CD4-positive, CD25-positive, alpha-beta regulatory T cell (primary cell): ENCODE measurements at places on chromosomes 6 and 20. TPM values are rescaled to one million over a fixed set of nuclear protein-coding genes. Genes with fewer than 3 reads are reported as not detected.

GRCh38 chr6:138406443-138406842 lies 2.4 kb downstream of the HEBP2 start:
- peak; percentile 59 for DNase-seq

SCUBE3 gene
- total RNA-seq = not detected

CYP24A1 gene
- 0.72 TPM for total RNA-seq

- DNase-seq = no peak
These were observed 25.9 kb downstream of the KIZ start for GRCh38 chr20:21151791-21152190.

GRCh38 chr6:69631552-69632346 lies 165.1 kb downstream of the LMBRD1 start:
- peak; percentile 4 for DNase-seq

KAT14 gene
- total RNA-seq = 7.4 TPM

DNA sequence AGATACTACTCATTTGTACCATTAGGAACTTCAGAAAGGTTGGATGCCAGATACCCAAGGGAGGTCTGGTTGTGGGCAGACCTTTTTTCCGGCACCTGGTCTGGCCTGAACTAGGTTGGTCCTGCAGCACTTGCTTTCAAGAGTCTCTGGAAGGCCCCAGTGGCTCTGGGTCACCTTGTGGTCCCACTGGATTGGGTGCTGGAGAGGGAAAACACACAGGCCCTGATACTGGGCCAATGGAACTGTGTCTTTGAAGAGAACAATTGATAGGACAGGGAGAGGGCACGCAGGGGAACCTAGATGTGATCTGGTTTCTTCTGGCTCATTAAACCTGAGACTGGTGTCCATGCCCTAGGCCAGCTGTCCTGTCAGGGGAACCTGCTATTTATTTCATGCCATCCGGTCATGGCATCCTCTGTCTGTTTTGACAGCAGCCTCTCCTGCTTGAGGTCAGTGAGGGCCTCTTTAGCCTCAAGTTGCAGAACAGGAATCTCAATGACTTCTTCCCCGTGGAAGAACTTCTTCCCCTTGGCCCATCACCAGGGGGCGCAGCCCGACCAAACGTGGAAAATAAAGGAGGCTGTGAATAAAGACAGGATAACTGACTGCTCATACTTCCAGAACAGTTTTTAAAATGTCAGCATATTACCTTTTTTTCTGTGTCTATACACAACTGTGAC lies 25.0 kb downstream of the TAF8 start:
- DNase-seq = peak; percentile 23

DNA sequence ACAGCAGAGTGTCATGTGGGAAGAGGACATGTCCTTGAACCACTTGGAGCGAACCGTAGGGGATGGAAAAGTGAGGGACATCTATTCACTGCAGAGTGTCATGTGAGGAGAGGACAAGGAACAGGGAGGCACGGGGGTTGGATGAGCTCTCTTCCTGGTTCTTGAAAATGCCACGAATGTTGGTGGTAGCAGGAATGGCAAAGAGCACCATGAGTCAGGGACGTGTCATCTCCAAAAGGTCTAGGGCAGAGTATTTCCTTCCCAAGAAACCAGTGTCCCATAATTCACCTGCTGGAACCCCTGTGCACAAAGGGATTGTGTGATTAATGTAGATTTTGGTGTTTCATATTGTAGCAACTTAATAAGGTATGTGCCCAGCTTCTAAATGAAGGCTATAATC lies 136.8 kb downstream of the BFSP1 start:
- DNase-seq = no peak

TFAP2B gene
- total RNA-seq = not detected

DNA sequence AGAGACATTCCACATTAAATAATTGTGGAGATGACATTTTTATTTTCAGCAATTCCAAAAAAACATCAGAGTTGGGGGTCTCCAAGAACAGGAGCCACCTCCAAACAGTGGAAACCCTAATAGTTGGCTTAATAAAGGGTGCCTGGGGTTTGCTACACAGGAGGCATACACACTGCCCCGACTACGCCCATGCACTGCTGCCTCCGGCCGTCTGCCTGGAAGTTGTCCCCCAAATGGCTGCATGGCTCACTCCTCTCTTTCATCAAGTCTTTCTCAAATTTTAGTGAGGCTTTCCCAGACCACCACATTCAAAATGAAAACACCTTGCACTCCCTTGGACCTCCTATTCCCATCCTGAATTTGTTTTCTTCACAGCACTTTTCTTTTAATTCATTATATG lies 58.8 kb downstream of the ZMYND8 start:
- no peak for DNase-seq

PKIB gene
- total RNA-seq = 0.62 TPM

- no peak for DNase-seq
These were observed 123.0 kb downstream of the FARS2 start for GRCh38 chr6:5384276-5384675.

COL20A1 gene
- 0.20 TPM for total RNA-seq

DNA sequence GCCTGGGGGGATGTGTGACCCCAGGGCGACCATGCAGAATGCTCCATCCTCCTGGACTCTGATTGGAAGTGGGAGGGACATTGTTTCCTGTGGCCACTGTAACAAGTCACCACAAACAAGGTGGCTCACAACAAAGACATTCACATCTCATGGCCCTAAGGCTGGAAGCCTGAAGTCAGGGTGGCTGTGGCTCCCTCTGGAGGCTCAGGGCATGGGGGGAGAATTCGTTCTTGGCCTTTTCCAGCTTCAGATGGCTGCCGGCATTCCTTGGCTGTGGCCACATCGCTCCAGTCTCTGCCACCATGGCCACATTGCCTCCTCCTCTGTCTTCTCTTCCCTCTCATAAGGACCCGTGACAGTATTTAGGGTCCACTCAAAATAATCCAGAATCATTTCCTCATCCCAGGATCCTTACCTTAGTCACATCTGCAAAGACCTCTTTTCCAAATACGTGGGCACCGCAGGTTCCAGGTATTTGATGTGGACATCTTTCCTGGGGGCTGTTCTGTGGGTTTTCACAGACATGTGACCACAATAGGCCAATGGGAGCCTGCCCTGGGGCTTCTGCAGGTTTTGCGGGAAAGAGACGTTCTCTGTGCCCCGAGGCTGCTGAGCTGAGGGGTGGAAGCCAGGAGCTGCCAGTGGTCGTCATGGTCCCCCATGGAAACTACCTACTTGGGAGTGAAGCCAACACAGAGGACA lies 249.3 kb downstream of the PREX1 start:
- DNase-seq = no peak

DNA sequence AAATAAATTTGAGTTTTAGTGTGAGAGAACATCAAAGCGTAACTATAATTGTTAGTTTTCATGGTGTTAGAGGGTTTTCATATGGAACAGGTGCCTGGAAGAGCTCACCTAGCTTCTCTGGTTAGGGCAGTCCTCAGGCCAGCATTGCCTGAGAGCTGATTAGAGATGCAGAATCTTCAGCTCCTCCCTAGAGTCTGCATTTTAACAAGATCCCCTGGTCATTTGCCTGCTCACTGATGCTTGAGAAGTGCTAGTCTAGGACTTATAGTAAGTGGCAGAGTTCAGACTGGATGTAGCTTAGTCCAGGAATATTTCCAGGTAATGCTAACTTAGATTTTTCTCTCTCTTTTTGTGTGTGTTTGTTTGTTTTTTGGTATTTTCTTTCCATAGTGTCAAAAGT lies 21.7 kb upstream of the SMIM26 start:
- no peak for DNase-seq

IMPG1 gene
- not detected for total RNA-seq

- DNase-seq = no peak
These were observed 8.8 kb upstream of the C20orf203 start for GRCh38 chr20:32682508-32682987.

DNA sequence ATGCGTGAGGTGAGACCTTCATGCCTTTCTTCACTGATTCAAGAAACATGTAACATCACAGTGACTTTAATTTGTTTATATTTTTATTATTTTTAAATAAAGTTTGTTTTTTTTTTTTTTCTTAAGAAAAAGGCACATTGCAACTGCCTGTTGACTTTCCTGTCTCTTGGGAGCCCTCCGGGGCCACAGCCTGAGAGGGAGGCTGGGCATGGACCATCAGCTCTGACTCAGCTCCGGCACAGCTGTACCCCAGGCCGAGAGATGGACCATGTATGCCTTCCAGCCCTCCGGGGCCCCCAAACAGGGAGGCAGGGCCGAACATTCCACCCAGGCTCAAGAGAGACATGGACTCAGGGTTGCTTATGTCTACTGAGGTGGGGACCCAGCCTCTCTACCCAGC lies 99.9 kb downstream of the NFATC2 start:
- DNase-seq = no peak

DNA sequence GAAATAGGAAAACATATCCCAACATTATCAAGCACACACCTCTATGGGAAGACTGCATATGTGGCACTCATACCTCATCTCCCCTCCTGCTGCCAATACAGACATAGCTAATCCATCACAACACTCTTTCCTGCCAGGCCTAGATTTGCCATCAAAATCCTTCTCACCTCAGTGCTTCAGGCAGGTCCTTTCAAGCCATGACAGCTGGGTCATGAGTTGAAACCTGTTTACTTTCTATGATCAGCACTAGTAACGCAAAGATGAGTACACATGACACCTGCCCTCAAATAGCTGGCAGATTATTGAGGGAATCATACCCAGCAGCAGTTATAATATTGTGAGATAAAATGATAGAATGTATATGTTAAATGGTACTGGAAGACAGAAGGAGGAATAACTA lies 183.1 kb downstream of the AIG1 start:
- DNase-seq = no peak

OR2H1 gene
- not detected for total RNA-seq

PPARD gene
- 37.3 TPM for total RNA-seq

DNA sequence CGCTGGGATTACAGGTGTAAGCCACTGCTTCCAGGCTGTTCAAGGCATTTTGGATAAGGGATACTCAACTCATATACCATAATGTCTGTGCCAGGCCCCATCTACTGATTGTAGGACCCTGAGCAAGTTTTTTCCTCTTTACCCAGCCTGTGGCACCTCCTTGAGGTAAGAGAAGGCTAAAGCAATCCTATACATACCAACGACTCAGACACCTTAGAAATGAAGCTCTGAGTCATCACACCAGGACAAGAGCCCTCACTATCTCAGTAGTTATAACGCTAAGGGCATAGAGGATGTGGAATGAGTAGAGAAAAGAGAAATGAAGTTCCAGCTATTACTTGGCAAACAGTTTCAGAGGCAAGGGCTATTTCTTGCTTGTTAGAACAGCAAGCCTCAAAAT lies 16.9 kb downstream of the NDRG3 start:
- no peak for DNase-seq

DNA sequence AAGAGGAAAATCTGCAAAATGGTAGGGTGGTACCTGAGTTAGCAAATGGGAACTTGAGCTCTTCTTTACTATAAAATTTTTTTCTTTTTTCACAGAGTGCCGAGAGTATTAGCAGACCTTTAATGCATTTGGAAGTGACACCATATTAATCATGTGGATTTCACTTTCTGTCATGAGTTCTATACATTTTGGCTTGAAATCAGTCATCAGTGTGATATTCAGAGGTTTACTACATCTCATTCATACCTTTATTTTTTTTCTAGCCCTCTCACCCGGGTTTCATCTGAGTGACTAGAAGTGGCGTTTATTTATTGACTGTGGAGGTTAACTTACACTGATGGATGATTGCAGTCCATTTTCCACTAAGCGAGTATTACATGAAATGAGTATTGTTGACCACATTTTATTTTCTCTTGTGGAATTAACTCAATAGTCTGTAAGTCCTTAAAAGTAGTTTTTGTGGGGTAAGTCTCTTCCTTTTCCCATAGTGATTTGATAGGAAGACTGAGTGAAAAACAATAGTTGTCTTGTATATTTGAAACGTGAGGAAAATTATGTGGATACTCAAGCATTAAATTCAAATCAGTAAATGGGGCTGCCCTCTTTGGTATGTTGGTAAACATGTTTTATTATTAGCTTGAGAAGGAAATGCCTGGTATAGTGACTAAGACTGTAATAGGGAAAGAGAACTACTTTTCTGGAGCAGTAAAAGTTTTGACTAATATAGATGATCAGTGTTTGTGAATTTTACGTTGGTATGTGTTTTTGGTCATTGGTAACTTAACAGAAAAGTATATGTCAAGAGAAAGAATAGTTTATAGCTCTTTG lies 55.5 kb downstream of the JARID2 start:
- DNase-seq = no peak

OLIG3 gene
- not detected for total RNA-seq

GRCh38 chr6:88483424-88483823 lies 317.3 kb upstream of the CNR1 start:
- no peak for DNase-seq

DNA sequence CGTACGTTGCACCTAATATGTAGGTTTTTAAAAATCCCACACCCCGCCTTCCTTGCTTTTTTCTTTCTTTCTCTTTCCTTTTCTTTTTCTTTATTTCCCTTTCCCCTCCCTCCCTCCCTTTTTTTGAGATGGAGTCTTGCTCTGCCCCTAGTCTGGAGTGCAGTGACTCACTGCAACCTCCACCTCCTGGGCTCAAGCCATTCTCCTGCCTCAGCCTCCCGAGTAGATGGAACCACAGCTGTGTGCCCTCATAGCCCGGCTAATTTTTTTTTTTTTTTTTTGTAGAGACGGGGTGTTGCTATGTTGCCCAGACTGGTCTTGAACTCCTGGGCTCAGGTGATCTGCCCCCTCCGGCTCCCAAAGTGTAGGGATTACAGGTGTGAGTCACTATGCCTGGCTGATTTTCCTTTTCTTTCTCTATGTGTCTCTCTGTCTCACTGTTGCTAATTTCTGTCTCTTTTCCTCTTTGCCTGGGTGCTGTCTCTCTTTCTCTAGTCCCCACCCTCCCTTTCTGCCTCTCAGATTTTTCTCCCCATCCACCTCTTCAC lies 61.2 kb downstream of the SRC start:
- no peak for DNase-seq

DNA sequence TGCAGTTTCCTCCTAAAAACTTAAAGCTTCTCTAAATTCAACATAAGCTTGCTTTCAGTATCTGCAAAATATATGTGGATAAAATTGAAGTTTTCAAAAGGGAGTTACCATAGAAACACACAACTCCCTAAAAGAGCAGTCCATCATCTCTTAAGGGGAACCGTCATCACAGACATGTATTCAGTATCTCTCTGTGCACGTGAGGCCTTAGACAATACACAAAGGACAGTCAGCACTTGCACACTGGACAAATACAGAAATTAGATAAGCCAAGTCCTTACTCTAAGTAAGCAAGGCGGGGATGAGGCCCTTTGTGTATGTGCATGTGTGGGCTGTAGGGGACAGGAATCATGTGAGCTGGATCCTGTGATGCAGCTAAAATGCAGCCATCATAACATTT lies 136.6 kb downstream of the BACH2 start:
- no peak for DNase-seq

DNA sequence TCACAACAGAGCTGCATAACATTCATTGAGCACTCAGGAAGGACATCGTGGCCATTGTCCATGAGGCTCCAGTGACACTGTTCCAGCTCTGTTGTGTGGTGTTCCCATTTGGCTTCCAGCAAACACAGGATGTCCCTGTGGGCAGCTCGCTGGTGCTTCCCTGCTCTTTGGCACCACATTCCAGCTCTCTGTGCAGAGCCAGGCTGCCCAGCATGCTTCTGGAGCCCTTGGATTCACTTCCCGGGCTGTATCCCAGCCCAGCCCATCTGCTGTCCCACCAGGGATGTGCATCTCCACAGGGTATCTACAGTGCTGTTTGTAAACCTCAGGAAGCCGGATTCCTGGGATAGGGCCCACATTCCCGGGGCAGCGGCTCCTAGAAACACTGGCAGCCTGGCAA lies 57.2 kb downstream of the CTCFL start:
- DNase-seq = no peak
